ENCODE measurements at places on chromosomes 16 and 17.

- H3K36me3 ChIP-seq = no peaks in the 10 kb centered on the region
- H3K4me3 ChIP-seq = no peak overlapping the region
- no peak overlapping the region for H3K27ac ChIP-seq
- no peaks in the 10 kb centered on the region for H3K4me1 ChIP-seq
Observed at GRCh38 chr16:66588981-66589713, 9.9 kb downstream of the CMTM2 start.

DNA sequence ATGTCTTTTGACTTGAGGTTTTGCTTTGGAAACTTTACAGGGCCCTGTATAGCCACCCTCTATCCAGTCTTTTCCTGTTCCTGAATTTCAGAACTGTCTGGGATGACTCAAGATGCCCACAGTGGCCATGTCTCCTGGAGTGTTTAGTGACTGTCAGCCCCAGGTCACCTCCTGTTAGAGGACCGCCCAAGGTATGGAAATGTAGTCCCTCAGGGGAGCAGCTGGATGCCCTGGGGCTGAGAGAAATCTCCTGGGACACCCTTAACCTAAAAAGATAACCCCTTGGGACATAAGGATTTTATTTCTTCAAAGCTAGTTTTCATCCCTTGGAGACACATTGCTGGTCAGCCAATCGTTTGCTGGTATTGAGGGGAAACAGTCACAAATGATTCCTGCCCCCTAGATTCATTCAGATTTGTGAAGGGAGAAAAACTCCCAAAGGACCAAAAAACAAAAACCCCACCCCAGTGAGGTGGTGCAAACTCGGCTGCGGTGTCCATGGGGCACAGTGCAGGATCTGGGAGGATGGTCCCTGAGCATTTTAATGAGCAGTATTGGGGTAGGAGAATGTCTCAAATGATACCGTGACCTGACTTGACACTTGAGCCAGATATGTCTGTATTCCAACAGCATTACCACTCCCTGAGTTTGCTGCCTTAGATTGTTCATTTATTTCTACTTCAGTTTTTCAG lies 1.7 kb downstream of the ZNF267 start:
- peak overlapping the region; percentile 69 for H3K27ac ChIP-seq
- H3K27me3 ChIP-seq = no peaks in the 10 kb centered on the region
- H3K4me3 ChIP-seq = peak overlapping the region; percentile 61
- H3K4me1 ChIP-seq = peaks cover 12% of the 10 kb centered on the region
- no peak for DNase-seq

DNA sequence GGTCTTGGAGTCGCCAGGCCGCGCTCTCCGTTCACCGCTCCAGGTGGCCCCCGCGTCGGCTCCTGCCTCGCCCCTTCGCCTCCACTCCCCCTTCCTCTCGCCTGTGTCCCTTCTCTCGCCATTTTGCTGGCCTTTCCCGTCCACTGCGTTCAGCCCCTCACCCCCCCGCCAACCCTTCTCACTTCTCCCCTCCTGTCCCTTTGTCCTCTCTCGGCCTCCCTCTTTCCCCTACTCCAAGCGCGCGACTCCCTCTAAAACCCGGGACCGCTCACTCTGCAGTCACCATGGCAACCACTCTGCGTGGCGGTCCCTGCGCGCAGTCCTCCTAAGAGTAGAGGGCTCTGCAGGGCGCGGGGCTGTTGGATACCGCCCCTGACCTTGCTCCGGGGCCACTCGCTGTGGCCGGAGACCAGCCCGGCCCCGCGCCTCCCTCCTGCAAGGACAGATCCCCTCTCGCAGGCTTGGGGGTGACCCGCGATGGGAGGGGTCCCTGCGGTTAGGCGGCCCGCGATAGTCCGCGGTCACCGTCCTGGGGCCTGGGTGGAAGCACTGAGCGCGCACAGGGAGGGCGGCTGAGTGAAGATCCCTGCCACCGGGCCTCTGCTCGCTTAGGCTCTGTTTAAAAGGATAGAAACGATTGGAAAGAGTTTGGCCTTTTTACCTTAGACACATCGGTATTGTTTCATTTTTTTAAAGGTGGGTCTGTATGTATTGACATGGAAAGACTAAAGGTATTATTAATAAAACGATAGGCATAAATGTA lies 454 bp downstream of the CCDC40 start:
- peaks cover 2% of the 10 kb centered on the region for H3K4me1 ChIP-seq
- peak; percentile 47 for DNase-seq
- H3K4me3 ChIP-seq = peak overlapping the region; percentile 79

- DNase-seq = no peak
- peaks cover 6% of the 10 kb centered on the region for H3K36me3 ChIP-seq
- H3K27ac ChIP-seq = no peak overlapping the region
- H3K4me3 ChIP-seq = no peak overlapping the region
- no peaks in the 10 kb centered on the region for H3K4me1 ChIP-seq
- no peaks in the 10 kb centered on the region for H3K27me3 ChIP-seq
Observed at GRCh38 chr16:48356633-48357376, 28.4 kb downstream of the SIAH1 start.

- no peaks in the 10 kb centered on the region for H3K27me3 ChIP-seq
- H3K4me1 ChIP-seq = peaks cover 7% of the 10 kb centered on the region
- peak; percentile 42 for DNase-seq
- no peak overlapping the region for H3K4me3 ChIP-seq
- H3K27ac ChIP-seq = no peak overlapping the region
- H3K36me3 ChIP-seq = no peaks in the 10 kb centered on the region
Observed at GRCh38 chr16:20883554-20884239, 16.5 kb downstream of the DCUN1D3 start.

GRCh38 chr17:57259306-57259705 lies 3.0 kb downstream of the MSI2 start:
- no peak for DNase-seq
- no peak overlapping the region for H3K4me3 ChIP-seq
- no peaks in the 10 kb centered on the region for H3K36me3 ChIP-seq
- peaks cover 3% of the 10 kb centered on the region for H3K4me1 ChIP-seq
- no peak overlapping the region for H3K27ac ChIP-seq

- H3K4me1 ChIP-seq = peaks cover 7% of the 10 kb centered on the region
- H3K36me3 ChIP-seq = no peaks in the 10 kb centered on the region
- H3K27me3 ChIP-seq = no peaks in the 10 kb centered on the region
- no peak overlapping the region for H3K27ac ChIP-seq
Observed at GRCh38 chr17:72462814-72463213, 342.0 kb downstream of the SOX9 start.

DNA sequence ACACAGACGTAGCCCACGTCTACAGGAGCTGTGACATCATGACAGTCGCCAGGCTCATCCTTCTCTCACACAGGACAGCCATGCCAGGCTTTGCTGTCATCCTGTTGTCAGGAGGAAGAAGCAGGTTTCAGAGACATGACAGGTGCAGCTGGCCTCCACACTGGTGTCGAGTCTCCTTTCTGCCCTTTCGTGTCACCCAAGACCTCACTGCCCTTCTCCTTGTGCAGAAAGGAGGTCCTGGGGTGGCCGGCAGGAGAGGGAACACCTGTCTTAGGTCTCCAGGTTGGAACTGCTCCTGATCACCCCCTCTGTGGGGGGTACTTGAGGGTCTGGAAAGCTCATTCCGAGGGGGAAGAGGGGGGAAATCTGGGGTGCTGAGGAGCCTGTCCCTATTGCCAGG lies 41.6 kb upstream of the IRF8 start:
- H3K27me3 ChIP-seq = no peaks in the 10 kb centered on the region
- H3K36me3 ChIP-seq = no peaks in the 10 kb centered on the region
- no peaks in the 10 kb centered on the region for H3K4me1 ChIP-seq
- DNase-seq = no peak
- no peak overlapping the region for H3K27ac ChIP-seq

DNA sequence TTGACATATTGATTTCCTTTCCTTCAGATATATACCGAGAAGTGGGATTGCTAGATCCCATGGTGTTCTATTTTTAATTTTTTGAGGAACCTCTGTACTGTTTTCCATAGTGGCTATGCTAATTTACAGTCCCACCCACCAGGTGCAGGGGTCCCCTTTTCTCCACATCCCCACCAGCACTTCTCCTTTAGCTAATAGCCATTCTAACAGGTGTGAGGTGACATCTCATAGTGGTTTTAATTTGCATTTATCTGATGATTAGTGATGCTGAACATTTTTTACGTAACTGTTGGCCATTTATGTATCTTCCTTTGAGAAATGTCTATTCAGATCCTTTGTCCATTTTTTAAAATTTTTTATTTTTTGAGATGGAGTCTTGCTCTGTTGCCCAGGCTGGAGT lies 93.9 kb downstream of the SDR42E1 start:
- no peak overlapping the region for H3K4me3 ChIP-seq
- H3K27me3 ChIP-seq = no peaks in the 10 kb centered on the region
- no peaks in the 10 kb centered on the region for H3K36me3 ChIP-seq
- no peak for DNase-seq

- no peaks in the 10 kb centered on the region for H3K27me3 ChIP-seq
- DNase-seq = no peak
- H3K4me1 ChIP-seq = no peaks in the 10 kb centered on the region
- H3K4me3 ChIP-seq = no peak overlapping the region
Observed at GRCh38 chr16:88466949-88467348, 13.9 kb downstream of the ZFPM1 start.

GRCh38 chr16:57175896-57176295 lies 9.9 kb downstream of the PSME3IP1 start:
- H3K27me3 ChIP-seq = no peaks in the 10 kb centered on the region
- peaks cover 3% of the 10 kb centered on the region for H3K36me3 ChIP-seq
- H3K4me1 ChIP-seq = no peaks in the 10 kb centered on the region
- H3K27ac ChIP-seq = no peak overlapping the region

GRCh38 chr17:2995886-2996809 lies 67.3 kb downstream of the OR1D5 start:
- peak; percentile 16 for DNase-seq
- no peaks in the 10 kb centered on the region for H3K27me3 ChIP-seq
- H3K4me1 ChIP-seq = peaks cover 3% of the 10 kb centered on the region
- no peak overlapping the region for H3K4me3 ChIP-seq
- H3K36me3 ChIP-seq = no peaks in the 10 kb centered on the region

GRCh38 chr16:80804056-80804525 lies 307 bp downstream of the CDYL2 start:
- H3K27ac ChIP-seq = no peak overlapping the region
- H3K36me3 ChIP-seq = no peaks in the 10 kb centered on the region
- peak; percentile 67 for DNase-seq

All from fibroblast of lung (primary cell).